ENCODE measurements at places on chromosomes 6 and 20. TPM values are rescaled to one million over a fixed set of nuclear protein-coding genes. Genes with fewer than 3 reads are reported as not detected.

The GNRH2 gene
- total RNA-seq, result 0.59 TPM

The MCHR2 gene
- not detected for total RNA-seq

The KCNQ5 gene
- total RNA-seq, result 5.0 TPM

The TMEM244 gene
- not detected for total RNA-seq

The GPR6 gene
- not detected for total RNA-seq

The SMLR1 gene
- not detected for total RNA-seq

The BPIFB1 gene
- not detected for total RNA-seq

The TSBP1 gene
- total RNA-seq, result not detected

The YTHDF1 gene
- 17.8 TPM for total RNA-seq
